ENCODE measurements at places on chromosomes 7 and 10.

GRCh38 chr7:38753347-38753746, 122.2 kb upstream of the AMPH start:
- DNase-seq = no peak

DNA sequence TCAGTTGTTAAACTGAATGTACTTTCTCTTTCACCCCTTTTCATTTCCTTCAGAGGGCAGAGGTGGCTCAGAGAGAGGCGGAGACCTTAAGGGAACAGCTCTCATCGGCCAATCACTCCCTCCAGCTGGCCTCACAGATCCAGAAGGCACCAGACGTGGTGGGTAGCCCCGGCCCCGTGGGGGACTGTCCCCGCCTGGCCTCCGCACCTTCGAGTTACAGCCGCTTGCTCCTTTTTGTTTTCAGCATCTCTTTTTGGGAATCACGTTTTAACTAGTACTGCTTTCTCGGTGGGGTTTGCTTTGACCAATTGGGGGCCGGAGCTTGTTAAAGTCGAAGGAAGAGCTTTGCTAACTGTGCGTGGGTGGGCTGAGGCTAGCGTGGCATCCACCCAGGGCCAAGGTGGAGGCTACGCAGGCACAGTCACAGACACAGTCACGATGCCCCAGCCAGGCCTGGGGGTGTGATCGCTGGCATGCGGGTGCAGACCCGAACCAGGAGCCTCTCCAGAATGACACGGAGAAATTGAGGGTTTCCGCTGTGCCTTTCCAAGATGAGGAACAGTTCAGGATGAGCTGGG, 116.2 kb upstream of the SH2B2 start:
- no peak for DNase-seq

- DNase-seq = no peak
Measured at GRCh38 chr7:7718492-7718891, at the start of gene RPA3. Gene RPA3, minus strand, starts transcription at chr7:7718607. Its CDS starts 78,189 bp downstream, at chr7:7640418.

DNA sequence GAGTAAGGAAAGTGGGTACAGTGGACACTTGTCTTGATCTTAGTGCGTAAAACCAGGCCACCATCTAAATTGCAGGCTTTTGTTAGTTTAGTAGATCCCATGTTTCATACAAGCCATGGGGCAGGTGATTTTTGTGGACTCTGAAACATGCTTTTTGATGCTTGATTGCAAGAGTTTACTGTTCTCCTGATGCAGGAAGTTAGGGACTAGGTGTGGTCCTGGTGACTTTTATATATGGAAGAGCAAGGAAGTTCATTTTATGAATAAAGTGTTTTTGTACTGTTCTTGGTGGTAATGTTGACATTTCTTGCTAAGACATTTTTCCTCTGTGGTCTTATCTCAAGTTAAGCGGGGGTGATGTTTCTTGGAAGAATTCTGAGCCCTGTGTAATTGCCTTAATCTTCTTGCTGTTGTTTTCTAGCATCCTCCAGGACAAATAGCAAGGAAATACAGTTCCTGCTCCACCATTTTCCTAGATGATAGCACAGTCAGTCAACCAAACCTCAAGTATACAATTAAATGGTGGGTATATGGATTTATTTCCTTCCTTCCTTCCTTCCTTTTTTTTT, 89.0 kb upstream of the GJD4 start:
- no peak for DNase-seq

DNA sequence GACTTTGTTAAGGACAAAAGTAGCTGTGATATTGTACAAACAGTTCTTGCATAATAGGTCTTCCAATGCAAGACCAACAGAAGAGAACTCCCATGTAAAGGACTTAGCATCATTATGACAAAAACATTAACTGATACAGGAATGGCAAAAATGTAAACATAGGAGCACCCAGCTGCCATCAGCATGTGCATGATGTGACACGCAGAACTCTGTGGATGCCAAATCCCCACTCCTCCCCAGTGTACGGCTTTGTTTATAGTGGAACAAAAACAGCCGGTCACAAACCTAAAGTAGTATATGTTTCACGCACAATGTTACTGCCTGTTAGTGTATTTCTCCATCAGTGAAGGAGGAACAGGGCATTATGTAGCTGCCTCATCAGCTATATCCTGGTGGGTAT, 316.0 kb upstream of the AOAH start:
- peak; percentile 35 for DNase-seq

DNA sequence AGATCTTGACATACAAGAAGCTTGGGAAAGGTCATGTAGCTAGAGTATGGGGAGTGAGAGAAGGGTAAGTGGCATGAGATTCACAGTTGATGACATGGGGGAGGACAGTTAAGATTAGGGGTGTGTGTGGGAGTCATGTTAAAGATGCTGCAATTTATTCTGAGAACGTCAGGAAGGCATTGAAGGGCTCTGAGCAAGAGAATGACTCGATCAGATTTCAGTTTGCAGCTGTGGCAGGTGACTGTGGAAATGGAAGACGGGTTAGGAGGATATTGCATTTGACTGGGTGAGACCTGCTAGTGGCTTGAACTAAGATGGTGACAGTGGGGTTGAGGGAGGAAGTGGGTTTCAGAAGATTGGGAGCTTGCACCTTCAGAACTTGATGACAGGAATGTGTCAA, 5.6 kb downstream of the CDC123 start:
- no peak for DNase-seq

Measured in NCI-H2171 (cell line).